ENCODE measurements at places on chromosomes 3 and 15. TPM values are rescaled to one million over a fixed set of nuclear protein-coding genes. Genes with fewer than 3 reads are reported as not detected.

DNA sequence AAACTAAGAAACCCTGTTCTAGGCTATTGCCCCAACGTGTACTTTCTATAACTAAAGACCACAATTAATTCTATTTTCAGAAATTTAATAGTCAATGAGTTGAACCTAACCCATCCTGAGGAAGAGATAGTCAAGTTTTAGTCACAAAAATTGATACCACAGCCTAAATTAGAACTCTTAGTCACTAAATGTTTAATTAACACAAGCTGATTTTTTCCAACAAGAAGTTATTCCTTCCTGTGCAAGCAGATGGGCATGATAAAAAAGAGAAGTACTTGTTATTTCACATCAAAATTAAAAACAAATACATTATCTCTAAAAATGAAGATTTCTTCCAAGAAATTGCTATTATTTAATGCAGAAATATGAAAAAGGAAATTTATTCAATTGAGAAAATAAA lies 38.4 kb upstream of the TERB2 start:
- H3K36me3 ChIP-seq: no peaks in the 10 kb centered on the region
- H3K4me3 ChIP-seq: no peak overlapping the region
- H3K4me1 ChIP-seq: no peaks in the 10 kb centered on the region
- no peak overlapping the region for H3K27ac ChIP-seq
- no peaks in the 10 kb centered on the region for H3K27me3 ChIP-seq
- DNase-seq: no peak

GRCh38 chr3:4462369-4463040 lies 4.6 kb downstream of the SUMF1 start:
- DNase-seq: no peak
- no peaks in the 10 kb centered on the region for H3K36me3 ChIP-seq
- peaks cover 8% of the 10 kb centered on the region for H3K4me1 ChIP-seq
- H3K27ac ChIP-seq: no peak overlapping the region
- no peak overlapping the region for H3K4me3 ChIP-seq

The CCDC54 gene
- not detected for total RNA-seq

DNA sequence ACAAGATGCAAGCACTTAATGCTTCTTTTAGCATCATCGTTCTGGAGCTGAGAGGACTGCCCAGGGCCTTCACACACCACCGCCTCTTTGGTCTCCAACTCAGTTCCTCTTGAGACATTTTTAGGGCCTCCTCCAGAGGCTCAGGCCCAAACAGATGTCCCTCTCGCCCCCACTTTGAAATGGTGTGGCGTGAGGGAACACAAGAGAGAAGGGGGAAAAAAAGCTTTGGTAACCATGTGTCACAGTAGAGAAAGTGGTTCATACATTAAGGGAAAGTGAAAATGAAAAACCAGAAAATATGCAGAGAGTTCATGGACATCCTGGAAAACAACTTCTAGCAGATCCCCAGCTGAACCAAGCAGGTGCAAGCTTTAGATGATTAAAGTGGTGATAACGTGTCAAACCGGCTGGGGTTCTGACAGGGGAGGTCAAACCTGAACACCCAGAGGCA lies 33.1 kb upstream of the FOXP1 start:
- H3K27ac ChIP-seq: no peak overlapping the region
- H3K27me3 ChIP-seq: no peaks in the 10 kb centered on the region
- no peak for DNase-seq

DNA sequence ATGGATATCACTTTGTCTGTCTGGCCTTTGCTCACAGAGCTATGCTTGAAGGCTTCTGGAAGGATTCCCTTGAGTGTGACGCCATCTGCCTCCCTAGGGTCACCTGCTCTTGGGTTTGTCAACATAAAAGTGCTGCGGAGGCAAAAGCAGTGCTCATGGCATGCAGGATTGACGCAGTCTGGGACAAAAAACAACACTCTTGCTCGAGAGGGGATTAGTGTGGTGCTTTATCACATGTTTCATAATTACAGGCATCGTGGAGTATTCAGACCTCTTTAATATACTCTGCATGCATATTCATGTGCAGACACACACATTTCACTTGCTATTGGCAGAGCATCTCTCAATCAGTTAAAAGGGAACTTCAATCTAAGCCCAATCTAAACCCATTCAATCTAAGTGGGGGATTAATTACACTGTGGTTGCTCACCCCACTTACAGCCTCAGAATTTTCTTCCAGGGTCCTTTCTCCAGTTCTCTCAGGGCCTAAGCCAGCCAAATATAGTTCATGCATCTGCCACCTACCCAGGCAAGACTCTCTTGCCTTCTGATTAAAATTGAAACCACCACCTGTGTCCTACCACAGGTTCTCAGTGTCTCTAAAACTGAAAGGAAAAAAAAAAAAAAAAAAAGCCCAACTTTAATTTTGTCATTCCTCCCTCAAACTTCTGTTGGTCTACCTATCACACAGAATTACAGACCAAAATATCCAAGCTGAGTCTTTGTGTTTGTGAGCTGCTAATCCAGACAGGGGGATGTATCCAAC lies 75.6 kb downstream of the BFSP2 start:
- no peaks in the 10 kb centered on the region for H3K27me3 ChIP-seq
- H3K27ac ChIP-seq: peak overlapping the region; percentile 76
- no peak overlapping the region for H3K4me3 ChIP-seq
- H3K36me3 ChIP-seq: no peaks in the 10 kb centered on the region
- DNase-seq: no peak

DNA sequence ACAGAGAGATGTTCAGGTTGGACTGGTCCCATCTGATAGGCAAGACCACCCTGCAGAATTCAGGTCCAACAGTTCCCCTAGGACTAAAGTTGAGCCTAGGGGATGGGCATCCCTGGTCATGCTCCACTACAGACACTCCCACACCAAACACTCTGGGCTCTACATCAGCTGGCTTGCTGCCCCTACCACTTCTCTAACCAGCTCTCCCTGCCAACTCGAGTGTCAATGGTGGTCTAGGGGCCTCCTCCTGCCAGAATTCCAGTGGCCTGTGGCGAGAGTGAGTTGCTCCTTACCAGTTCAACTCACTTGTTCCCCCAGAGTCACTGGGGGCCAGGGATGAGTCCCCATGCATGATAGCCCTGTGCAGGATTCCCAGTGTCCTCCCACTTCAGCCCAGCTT lies 316.2 kb upstream of the PPP2R3A start:
- no peak overlapping the region for H3K27ac ChIP-seq
- no peaks in the 10 kb centered on the region for H3K4me1 ChIP-seq
- H3K4me3 ChIP-seq: no peak overlapping the region
- H3K36me3 ChIP-seq: no peaks in the 10 kb centered on the region
- H3K27me3 ChIP-seq: no peaks in the 10 kb centered on the region

The PPP1R14D gene
- total RNA-seq: not detected

The CADPS gene
- total RNA-seq: 8.2 TPM

The CPNE4 gene
- total RNA-seq: 0.71 TPM

The INO80 gene
- total RNA-seq: 17.1 TPM

GRCh38 chr3:113910966-113911365 lies 36.8 kb upstream of the ZDHHC23 start:
- no peak overlapping the region for H3K27ac ChIP-seq
- H3K4me3 ChIP-seq: no peak overlapping the region
- no peaks in the 10 kb centered on the region for H3K4me1 ChIP-seq
- no peaks in the 10 kb centered on the region for H3K36me3 ChIP-seq
- H3K27me3 ChIP-seq: no peaks in the 10 kb centered on the region

GRCh38 chr15:76996526-76997401 lies 1.8 kb downstream of the PSTPIP1 start:
- H3K27ac ChIP-seq: peak overlapping the region; percentile 75
- DNase-seq: peak; percentile 65
- peaks cover 18% of the 10 kb centered on the region for H3K4me1 ChIP-seq
- peak overlapping the region; percentile 17 for H3K4me3 ChIP-seq
- no peaks in the 10 kb centered on the region for H3K27me3 ChIP-seq

GRCh38 chr15:39486621-39487457 lies 94.0 kb upstream of the THBS1 start:
- H3K4me3 ChIP-seq: no peak overlapping the region
- H3K36me3 ChIP-seq: no peaks in the 10 kb centered on the region
- H3K4me1 ChIP-seq: peaks cover 55% of the 10 kb centered on the region

The SENP7 gene
- total RNA-seq: 33.5 TPM

DNA sequence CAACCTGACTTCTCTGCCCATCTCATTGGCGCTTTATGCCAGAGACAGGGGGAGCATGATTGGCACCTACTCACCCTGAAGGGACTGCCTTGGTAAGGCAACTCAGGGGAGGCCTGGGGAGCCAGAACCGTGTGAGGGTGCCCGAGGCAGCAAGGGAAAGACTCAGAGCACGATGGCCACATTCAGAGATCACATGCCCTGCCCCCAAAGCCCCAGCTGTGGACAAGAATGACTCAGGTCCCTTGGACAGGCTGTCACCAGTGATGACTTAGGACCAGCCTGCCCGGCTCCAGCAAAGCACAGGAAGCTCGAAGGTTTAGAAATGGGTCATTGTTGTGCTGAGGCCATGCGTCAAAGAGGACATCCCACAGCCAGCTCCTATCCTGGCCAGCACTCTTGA lies 49.1 kb upstream of the LIMD1 start:
- H3K27me3 ChIP-seq: no peaks in the 10 kb centered on the region
- H3K4me3 ChIP-seq: no peak overlapping the region
- DNase-seq: peak; percentile 74
- peaks cover 4% of the 10 kb centered on the region for H3K36me3 ChIP-seq
- no peak overlapping the region for H3K27ac ChIP-seq

- H3K4me3 ChIP-seq: no peak overlapping the region
- no peaks in the 10 kb centered on the region for H3K36me3 ChIP-seq
- no peaks in the 10 kb centered on the region for H3K4me1 ChIP-seq
- H3K27me3 ChIP-seq: no peaks in the 10 kb centered on the region
- no peak for DNase-seq
Measured at GRCh38 chr3:81105206-81105605, 656.2 kb downstream of the GBE1 start.

DNA sequence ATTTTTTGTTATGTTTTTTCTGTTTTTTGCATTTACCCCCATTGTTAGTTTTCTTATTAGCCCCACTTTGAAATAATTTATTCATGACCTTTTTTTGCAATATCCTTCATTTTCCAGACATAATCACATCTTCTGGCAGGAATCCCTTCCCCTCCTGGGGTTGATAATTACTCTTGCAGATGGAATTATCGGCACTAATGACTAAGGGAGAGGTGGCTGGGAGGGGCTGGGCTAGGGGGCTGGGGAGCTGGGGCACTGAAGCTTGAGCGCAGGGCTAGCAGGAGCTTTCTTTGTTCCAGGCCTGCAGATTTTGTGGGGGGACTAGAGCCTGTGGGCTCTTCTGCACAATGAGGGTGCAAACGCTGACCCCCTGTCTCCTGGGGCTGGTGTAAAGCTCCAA lies 77.8 kb downstream of the RAB11A start:
- no peak overlapping the region for H3K4me3 ChIP-seq
- H3K4me1 ChIP-seq: no peaks in the 10 kb centered on the region
- no peaks in the 10 kb centered on the region for H3K27me3 ChIP-seq
- no peak for DNase-seq
- H3K27ac ChIP-seq: no peak overlapping the region

- H3K36me3 ChIP-seq: no peaks in the 10 kb centered on the region
- no peak overlapping the region for H3K27ac ChIP-seq
Measured at GRCh38 chr15:31128919-31129768, 27.6 kb upstream of the TRPM1 start.

The CAMKV gene
- total RNA-seq: not detected

GRCh38 chr15:86894269-86894668 lies 814.6 kb downstream of the AGBL1 start:
- no peak overlapping the region for H3K4me3 ChIP-seq
- no peaks in the 10 kb centered on the region for H3K36me3 ChIP-seq
- no peak for DNase-seq
- H3K27me3 ChIP-seq: no peaks in the 10 kb centered on the region

The FANCD2OS gene
- total RNA-seq: not detected
